ENCODE measurements at places on chromosomes 7 and 10.

- no peak for DNase-seq
Measured at GRCh38 chr7:71173955-71174354, 42.0 kb downstream of the GALNT17 start.

GRCh38 chr10:121734589-121735045 is 136.4 kb upstream of the FGFR2 start:
- peak; percentile 30 for DNase-seq

- no peak for DNase-seq
Measured at GRCh38 chr10:84499846-84500245, 171.5 kb downstream of the CCSER2 start.

DNA sequence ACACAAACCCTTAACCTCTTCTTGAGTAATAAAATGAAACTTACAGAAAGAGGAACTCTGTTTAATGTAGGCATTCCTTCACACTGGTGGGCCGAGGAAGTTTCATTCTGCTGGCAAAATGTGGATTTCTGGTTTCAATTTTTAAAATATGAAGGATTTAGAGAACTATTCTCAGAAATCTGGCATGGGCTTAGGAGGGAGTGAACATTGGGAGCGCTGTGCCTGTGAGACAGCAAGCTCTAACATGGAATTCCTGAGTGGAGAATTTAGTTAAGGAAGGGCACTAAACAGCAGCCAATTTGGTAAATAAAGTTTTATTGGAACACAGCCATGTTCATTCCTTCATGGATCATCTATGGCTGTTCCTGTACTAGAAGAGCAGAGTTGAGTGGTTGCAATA is 751.8 kb upstream of the IGFBP3 start:
- DNase-seq = no peak

DNA sequence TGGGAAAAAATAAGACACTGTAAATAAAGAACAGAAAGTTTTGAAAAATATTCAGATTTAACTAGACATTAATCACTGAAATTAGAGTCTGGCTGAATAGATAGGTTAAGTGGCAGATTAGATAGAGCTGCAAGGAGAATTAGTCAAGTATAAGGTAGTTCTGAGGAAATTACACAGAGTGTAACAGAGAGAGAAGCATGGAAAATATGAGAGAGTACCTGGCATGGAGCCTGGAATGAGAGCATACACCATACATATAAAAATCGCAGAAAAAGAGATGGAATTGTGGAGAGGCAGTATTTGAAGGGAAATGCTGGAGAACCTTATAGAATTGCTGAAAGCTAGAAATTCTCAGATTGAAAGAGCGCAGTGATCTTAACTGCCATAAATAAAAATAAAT is 46.9 kb downstream of the ZNRF2 start:
- no peak for DNase-seq
